ENCODE measurements at places on chromosomes 5 and 9.
A peak's percentile ranks its signal among the peaks of the same experiment; 100 is the strongest.

DNA sequence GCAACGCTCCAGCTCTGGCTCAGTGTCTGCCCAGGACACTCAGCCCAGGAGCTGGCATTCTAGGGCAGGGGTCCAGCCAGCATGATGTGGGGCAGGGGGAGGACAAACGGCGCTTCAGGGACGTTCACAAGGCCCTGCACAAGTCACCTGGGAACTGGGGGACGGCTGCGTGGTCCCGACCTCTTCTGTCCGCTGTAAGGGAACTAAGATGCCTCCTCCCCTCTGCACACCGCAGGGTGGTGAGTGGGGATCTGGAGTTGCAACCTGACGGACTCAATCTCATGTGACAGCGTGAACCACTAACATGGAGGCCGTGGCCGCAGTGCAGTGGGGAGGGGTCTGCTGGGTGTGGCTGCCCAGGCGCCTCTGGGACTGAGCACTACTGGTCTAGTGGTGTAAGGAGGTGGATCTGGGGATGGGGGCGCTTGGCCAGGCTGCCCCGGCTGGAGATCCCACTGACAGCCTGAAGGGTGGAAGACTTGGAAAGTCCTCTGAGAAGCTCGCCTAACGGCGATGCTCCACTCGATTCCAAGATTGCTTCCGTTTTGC is 88.0 kb upstream of the RAPGEF1 start:
- no peak for DNase-seq

- no peak for DNase-seq
Observed at GRCh38 chr9:109426626-109427402, 71.3 kb downstream of the PTPN3 start.

- no peak for DNase-seq
Observed at GRCh38 chr5:151288180-151288579, 15.4 kb downstream of the SLC36A3 start.

GRCh38 chr5:125928663-125929062 is 494.5 kb upstream of the GRAMD2B start:
- no peak for DNase-seq

- DNase-seq: no peak
Observed at GRCh38 chr9:36091026-36091953, 45.2 kb upstream of the GLIPR2 start.

DNA sequence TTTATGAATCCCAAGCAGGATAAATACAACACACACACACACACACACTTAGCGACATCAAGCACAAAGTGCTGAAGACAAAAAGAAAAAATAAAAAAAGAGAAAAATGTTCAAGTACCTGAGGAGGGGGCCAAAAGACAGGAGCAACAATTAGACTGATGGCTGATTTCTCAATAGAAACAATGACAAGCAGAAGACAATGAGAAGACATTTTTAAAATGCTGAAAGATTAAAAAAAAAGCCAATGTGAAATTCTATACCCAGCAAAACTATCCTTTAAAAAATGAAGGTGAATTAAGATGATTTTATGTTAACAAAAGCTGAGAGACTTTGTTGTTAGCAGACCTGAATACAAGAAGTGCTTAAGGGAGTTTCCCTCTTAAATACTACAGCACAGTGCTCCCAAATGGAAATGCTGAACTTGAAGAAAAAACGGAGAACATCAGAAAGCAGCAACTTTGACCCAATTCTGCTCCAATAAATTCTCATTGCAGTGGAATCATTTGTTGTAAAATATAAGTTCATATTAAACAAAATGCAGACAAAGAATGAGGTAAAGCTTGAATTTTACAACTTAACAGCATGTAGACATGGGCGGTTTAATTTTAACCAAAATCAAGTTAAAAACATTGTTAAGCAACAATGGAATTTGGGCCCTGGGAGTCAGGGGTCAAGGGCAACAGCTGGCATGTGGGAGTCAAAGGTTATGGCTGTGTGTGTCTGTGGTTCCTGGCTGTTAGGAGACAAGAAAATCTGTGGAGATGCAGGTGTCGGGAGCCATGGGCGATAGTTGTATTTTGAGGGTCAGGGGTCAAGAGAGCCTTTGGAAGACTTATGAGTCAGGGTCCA is 776 bp upstream of the RANBP17 start:
- DNase-seq: no peak

DNA sequence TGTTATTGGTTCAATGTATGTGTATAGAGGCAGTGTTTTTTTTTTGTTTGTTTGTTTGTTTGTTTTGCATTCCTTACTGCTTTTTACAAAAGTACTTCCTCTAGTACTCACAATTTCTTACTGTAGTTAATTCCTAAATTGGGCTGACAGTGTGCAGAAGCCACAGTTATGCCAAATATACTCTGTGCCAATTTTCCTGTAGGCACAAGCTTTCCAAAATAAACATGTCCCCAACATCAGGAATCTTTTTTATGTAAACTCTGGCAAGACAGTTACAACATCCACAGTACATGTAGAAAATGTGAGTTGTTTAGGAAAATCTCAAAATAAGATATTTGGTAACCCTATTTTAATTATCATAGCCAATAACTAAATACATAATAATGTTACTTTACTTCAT is 161.6 kb upstream of the TSLP start:
- DNase-seq: no peak

- DNase-seq: no peak
Observed at GRCh38 chr5:32020271-32020670, 153.8 kb downstream of the GOLPH3 start.

GRCh38 chr5:1919209-1919566 is 36.5 kb upstream of the IRX4 start:
- no peak for DNase-seq

- DNase-seq: no peak
Observed at GRCh38 chr9:111898331-111899096, 1.9 kb downstream of the UGCG start.

DNA sequence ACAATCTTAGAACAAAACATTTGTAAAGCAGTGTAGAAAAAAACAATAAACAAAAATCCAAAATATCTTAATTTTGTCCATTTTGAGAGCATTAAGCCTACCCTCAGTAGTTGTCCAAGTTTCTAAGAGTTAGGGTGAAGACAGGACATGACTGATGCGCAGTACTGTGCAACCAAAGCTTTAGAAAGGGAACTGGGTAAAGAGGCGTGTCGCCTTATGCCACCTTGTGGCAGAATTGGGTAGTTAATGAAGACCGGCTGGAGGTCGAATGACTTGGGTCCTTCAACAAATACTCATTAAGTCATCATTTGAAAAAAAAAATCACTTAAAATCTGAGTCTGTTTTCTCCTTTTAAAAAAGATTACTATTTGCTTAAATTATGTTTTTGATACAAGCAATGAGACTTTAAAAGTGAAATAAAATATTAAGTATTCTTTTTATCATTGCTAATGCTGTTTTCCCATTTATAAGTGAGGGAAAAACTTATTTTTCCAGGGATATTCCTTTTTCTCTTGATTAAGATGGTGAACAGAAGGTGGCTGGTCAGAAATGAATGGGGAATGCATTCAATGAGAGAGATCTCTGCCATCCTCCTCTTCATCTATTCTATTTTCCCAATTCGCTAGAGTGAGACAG is 3.5 kb upstream of the RNF20 start:
- no peak for DNase-seq

- DNase-seq: no peak
Observed at GRCh38 chr5:103362211-103362610, 103.6 kb downstream of the MACIR start.

GRCh38 chr5:145978708-145979107 is 42.3 kb downstream of the SH3RF2 start:
- DNase-seq: no peak

GRCh38 chr5:114988096-114988495 is 181.6 kb downstream of the TRIM36 start:
- DNase-seq: no peak

GRCh38 chr9:93254061-93254481 is 70.1 kb downstream of the WNK2 start:
- DNase-seq: peak; percentile 50

DNA sequence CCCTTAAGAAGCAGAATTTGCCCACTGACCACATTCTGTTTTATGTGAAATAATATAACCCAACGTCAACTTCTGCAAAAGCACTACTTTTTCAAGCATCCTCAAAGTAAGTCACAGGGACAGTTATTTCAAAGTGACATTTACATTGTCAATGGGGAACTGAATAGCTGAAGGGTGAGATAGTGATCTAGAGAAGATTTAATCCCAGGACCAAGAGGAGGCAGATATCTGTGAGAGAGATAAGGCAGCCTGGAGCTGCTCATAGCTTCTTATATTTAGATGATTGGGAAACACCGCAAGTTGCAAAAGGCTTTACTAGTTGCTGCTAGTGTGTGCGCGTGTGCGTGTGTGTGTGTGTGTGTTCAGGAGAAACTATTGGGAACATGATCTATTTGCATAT is 210.4 kb upstream of the RFX3 start:
- DNase-seq: no peak

DNA sequence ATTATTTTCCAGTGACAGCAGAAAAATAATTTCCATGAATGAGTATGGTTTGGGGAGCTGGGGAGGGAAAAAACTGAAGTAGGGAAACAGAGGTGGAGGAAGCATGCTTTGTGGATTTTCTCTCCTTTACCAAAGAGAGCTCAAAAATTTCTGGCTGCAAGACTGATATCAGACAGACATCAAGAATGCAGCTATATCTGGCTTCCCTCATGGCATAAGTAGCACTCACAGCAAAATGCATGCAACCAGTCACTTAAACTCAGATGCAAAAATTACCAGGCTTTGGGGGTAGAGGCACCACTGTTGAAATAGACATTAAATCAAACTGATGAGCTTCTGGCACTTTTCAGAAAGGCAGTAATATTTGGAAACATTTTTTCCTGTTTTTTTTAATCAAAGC is 196.9 kb downstream of the TSSK1B start:
- DNase-seq: no peak

GRCh38 chr9:118367383-118367782 is 663.2 kb downstream of the TLR4 start:
- no peak for DNase-seq

DNA sequence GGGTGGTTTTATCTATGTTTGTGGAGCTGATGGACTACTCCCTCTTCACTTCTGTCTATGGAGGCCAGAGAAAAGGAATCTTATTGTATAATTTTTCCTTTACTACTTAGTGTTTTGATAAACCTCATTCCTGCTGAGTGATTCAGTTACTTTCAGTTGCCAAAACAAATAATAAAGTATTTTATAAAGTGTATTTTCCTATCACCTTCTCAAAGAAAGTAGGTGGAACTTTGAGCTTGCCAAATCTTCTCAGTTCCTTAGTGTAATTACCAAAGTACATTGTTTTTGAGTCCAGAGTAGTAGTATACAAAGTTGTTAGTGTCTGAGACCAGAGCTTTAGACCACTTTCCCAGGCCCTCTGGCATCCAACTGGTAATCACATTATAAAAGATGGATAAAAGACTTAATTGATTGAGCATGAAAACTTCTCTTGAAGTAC is 13.5 kb downstream of the RABGAP1 start:
- no peak for DNase-seq

All from suprapubic skin (tissue), 4 donors.